ENCODE measurements at places on chromosomes 1 and 21. TPM values are rescaled to one million over a fixed set of nuclear protein-coding genes. Genes with fewer than 3 reads are reported as not detected.

FABP3 gene
- total RNA-seq, result 44.2 TPM

MANEAL gene
- total RNA-seq, result 0.65 TPM

GRCh38 chr1:175174309-175175102 is 18.1 kb downstream of the KIAA0040 start:
- no peak for DNase-seq

DNA sequence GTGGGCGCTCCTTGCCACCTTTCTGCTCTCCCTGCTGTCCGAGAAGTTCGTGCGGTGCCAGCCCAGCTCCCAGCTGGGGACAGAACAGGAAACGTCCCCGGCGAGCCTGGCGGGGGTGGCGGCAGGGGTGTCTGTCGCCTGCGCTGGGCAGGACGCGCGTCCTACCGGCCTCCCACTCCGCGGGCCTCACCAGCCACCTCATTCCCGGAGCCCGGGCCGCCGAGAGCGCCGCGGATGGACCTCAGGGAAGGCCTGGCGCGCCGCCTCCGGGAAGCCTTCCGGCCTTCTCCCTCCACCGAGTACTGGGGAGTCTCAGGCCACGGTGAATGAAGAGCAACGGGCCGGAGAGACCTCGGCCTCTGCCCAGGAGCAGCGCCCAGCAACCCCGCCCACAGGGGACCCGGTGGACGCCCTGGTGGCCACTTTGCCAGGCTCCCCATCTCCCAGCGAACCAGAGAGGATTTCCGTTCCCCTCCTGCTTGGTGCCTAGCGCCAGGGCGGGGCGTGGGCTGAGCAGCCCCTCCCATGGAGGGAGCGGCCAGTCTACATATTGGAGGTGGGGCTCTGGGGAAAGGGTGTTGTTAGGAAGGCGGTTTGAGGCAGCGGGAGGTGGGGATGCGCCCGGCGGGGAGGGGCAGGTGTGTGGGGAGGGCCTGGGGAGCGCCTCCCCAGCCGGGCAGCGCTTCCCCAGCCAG is 9.5 kb upstream of the TNFRSF14 start:
- peak; percentile 56 for DNase-seq

DNA sequence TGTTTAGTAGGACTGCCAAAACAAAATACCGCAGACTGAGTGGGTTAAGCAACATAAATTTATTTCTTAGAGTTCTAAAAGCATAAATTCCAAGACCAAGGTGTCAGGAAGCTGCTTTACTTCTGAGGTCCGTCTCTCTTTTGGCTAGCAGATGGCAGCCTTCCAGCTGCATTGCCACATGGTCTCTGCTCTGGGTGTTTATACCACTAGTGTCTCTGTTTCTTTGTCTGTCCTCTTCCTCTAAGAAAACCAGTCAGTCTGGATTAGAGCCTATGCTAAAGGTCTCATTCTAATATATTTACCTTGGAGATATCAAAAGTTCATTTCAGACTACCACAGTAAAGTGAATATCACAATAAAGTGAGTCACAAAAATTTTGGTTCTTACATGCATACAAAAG is 519.8 kb downstream of the COL11A1 start:
- DNase-seq, result no peak

IL23R gene
- not detected for total RNA-seq

- no peak for DNase-seq
These were observed 91.7 kb downstream of the SIM2 start for GRCh38 chr21:36790616-36791015.

LIPI gene
- not detected for total RNA-seq

DNA sequence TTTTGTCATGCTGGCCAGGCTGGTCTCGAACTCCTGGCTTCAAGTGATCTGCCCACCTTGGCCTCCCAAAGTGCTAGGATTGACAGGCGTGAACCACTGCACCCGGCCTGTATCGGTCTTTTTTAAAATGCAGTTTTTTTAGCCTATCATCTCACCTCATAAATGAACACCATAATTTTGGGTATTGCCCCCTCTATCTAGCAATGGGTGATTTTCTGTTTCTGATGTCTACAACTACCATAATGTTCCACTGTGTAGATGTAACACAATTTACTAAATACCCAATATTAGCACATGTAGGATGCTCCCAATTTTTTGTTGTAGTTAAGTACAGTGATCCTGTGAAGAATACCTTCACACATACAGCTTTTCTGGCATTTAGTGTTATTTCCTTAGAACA is 2.0 kb upstream of the CAMTA1 start:
- no peak for DNase-seq

PRDX6 gene
- total RNA-seq, result 278 TPM

PLEKHN1 gene
- total RNA-seq, result 0.54 TPM

DNA sequence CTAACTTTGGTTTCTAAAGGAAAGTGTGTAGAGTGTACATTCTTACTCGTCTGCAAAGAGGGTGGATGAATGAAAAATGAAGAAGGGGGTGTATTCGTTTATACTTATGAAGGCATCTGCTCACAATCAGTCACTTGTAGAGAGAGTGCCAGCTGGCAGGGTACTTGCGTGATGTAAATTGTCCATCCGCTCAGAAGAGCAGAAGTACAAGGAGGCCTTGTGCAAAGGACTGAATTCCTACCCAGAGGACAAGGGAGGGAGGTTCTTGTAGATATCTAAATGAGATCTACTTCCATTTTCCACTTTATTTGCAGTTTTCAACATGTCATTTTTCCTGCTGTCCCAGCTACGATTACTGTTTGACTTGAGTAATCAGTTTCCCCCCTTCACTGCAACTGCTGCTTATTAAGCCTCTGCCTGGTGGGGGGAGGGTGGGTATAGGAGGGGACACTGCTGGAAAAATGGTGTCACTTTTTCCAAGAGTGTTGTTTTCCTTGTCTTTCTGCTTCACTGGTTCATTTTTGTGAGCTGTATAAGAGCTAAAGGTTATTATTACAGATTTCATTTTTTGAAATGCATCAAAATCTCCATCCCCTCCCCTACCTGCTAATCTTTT is 67.3 kb downstream of the LAMC1 start:
- peak; percentile 89 for DNase-seq

GRCh38 chr21:37551331-37551992 is 184.9 kb downstream of the DYRK1A start:
- DNase-seq, result peak; percentile 37

DNA sequence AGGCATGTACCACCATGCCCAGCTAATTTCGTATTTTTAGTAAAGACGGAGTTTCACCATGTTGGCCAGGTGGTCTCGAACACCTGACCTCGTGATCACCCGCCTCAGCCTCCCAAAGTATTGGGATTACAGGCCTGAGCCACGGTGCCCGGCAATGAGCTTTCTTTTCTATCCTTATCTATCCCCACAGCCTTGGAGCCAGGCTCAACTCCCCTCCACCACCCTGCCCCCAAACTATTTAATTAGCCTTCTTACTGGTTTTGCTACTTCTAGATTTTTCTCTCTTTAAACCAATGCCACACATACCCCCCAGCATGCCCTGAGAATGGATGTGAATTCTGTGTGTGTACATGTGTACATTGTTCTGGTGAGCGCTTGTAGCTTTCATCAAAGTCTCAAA is 5.7 kb upstream of the VANGL2 start:
- no peak for DNase-seq

- no peak for DNase-seq
These were observed 19.5 kb downstream of the LSS start for GRCh38 chr21:46208761-46209721.
